ENCODE measurements at places on chromosomes 2 and 18.

- DNase-seq, result no peak
These were observed 388.6 kb upstream of the TNP1 start for GRCh38 chr2:217248312-217248935.

DNA sequence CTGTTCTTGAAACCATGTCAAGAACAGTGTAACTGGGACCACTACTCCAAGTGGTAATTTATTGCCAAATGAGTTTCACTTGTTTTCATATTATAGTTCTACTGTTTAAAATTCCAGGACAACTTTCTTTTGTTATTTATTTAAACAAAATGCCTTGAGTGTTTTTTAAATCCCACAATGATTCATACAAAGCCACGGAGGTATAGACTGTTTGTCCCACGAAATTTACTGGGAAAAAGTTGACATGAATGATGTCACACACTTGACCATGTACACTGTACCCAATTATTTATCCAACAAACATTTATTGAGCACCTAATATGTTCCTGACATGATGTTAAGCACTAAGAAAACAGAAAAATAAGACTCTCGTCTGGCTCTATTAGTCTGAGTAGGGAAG lies 243.9 kb upstream of the SIX2 start:
- DNase-seq, result no peak

DNA sequence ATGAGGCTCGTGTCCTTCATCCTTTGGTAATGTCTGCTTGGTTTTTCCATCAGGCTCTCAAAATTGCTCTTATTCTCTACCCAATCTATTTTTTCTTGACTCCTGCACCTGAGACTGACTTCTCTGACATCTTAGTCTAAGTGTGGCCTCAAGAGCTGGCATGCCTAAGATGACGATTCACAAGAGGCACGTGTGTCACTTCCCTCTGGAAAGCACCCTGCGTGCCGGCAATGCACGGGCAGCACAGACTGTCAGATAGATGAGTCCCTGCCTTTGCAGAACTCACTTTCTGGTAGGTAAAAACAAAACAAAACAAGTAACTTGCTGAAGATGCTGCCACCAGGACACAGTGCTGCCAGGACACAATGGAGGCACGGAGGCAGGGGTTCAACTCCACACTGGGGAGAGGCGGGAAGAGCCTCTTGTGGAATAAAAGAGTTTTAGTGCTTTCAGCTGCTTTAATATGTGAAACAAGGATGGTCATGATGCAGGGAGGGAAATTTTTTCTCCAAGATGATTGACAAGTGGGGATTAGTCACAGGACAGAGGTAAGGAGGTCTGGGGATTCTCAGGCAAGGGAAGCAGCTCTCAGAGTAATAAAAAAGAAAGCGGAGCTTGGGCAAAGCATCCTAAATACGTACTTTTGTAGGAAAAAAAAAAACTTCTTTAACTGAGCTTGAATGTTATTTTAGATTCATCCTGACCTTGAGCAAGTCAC lies 27.3 kb downstream of the CYB5A start:
- DNase-seq, result no peak

GRCh38 chr2:144660518-144661316 lies 140.8 kb upstream of the ZEB2 start:
- peak; percentile 57 for DNase-seq

DNA sequence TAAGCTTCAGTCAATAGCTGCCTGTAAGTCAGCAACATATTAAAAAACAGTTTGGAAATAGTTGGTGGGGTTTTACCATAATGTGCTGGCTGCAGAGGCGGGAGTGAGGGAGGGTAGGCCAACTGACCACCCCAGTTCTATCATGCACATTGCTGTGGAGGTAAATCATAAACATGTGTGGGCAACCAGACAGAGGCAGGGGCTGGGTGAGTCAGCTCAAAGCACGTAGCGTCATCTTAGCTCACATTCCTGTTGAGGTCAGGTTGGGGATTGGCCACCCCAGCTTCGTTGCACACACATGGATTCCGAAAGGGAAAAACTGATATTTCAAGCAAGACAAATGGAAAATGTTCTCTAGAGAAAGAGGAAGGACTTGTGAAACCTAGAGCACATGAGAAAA lies 19.5 kb downstream of the GPR45 start:
- peak; percentile 88 for DNase-seq

- DNase-seq, result no peak
These were observed 284.0 kb upstream of the HS6ST1 start for GRCh38 chr2:128602699-128603101.

- peak; percentile 64 for DNase-seq
These were observed 448.3 kb upstream of the SLC14A2 start for GRCh38 chr18:45166836-45167551.

DNA sequence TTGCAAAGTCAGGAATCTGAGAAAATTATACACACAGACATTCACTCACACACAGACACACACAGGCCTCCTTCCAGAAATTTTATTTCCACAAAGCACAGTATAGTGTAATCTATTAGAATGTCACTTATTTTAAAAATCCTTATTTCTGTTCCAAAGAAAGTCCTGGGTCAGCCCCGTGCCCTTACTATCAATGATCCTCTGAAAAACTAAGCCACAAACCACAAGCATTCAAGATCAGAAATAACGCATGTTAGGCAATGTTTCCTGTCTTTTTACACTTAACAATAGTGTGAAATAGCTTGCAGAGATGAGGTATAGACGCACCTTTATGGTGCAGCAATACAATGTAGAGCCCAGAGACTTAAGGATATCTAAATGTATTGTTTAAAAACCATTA lies 25.8 kb downstream of the TBC1D8 start:
- DNase-seq, result peak; percentile 63

GRCh38 chr2:196291873-196292800 lies 120.8 kb upstream of the STK17B start:
- peak; percentile 89 for DNase-seq

DNA sequence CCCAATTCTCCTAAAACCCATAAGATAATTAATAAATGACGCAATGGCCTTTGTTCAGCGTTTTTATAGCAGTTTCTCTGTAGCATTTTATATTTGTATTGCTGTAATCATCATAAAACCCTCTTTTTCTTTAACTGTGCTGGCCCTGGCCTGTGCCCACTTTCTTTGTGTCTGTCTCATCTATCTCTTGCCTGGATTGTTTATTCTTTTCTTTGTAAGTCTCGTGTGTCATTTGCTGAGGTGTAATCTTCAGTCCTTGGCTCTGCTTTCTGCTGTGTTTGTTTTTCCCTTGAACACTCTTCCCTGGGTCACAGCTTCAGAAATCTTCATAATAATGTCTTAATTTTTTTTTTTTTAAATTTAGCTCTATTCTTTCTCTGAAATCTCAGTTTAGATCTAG lies 525.8 kb upstream of the LINC00305 start:
- DNase-seq, result no peak

GRCh38 chr2:23757686-23758433 lies 169.1 kb downstream of the ATAD2B start:
- peak; percentile 89 for DNase-seq

DNA sequence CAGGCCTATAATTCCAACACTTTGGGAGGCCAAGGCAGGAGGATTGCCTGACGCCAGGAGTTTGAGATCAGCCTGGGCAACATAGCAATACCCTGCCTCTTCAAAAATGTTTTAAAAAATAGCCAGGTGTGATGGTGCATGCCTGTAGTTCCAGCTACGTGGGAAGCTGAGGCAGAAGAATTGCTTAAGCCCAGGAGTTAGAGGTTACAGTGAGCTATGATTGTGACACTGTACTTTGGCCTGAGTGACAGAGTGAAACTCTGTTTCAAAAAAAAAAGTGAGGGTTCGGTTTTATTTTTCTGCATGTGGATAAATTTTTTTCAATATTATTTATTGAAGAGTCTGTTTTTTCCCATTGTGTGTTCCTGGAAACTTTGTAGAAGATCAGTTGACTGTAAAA lies 208.1 kb downstream of the SLC4A3 start:
- no peak for DNase-seq

DNA sequence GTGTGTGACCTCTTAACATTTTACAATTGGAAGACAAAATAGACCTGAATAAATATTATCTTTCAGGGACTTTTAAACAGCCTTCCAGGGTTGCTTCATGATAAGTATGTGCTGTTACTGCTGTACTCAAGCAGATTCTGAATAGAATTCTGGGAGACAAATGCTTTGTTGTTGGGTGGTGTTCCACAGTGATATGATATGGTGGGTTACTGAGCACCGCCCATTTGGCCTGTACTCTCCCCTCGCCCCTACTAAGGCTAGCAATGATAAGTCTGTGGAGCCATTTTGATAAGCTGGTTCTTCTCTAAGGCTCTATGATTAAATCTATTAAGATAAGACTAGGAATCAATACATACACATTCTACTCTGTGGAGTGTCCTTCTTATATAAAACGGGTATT lies 89.8 kb upstream of the ITGA4 start:
- no peak for DNase-seq

DNA sequence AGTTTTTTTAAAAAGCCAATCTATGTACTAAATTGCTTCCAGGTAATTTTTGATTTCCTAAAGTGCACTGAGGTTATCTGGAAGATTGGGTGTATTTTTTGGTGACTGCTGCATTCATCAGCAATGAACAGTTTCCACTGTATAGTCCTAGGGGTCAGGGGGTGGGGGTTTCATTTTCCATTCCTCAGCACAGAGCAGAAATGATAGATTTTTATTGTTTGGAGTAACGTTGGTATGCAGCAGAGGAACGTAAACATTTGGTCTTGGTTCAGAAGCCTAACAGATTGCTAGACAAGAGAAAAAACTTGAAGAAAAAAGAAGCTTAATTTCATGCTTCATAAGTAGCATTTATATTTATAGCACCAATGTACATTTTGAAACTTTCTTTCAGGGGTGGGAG lies 54.9 kb downstream of the ZCCHC2 start:
- no peak for DNase-seq

DNA sequence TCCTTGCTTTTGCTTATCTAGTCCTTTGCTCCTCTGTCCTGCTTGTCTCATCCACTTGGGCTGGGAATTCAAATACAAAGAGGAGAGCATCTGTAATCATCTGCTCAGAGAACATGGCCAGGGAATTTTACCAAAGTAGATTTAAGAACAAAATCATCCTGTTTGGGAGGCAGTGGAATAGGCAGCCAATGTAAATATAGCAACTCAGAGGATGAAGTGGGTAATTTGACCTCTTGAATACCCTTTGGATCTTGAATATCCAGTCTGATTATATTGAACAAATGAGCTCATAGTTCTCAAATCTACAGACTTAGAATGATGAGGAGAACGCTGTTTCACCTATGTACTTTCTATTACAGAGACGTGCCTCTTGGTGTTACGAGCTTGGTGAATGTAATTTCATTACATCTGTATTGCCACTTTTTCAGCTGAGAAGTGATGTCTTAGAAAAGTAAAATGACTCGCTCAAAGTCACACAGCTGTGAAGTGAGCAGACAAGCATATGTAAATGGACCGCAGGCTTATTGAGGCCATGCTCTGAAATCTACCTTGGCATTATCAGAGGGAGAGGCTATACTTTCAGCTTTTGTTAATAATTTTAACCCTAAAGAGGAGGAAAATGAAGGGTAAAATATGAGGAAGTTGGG lies 266.3 kb downstream of the MTX2 start:
- DNase-seq, result peak; percentile 30

- DNase-seq, result peak; percentile 85
These were observed 36.5 kb downstream of the CFAP36 start for GRCh38 chr2:55555977-55556376.

GRCh38 chr2:205119136-205119535 lies 563.2 kb upstream of the NRP2 start:
- no peak for DNase-seq

GRCh38 chr2:150472511-150472899 lies 15.0 kb downstream of the RND3 start:
- peak; percentile 56 for DNase-seq

- peak; percentile 92 for DNase-seq
These were observed 111.6 kb downstream of the AGAP1 start for GRCh38 chr2:235605312-235606003.

DNA sequence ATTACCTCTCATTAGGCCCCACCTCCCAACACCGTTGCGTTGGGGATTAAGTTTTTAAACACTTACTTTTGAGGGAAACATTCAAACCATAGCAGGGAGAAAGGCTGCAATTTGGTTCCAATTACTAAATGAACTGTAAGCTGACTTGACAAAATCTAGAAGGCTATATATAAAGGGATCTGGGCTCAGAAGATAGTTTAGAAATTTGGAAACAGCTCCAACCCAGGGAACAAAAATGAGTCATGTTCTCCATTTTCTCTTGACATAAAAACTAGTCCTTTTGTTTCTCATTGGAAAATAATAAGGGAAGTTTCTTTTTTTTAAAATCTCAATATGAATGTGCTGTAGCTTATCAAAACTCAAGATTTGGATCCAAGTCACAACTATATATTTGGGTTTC lies 17.5 kb downstream of the MOGAT1 start:
- no peak for DNase-seq

DNA sequence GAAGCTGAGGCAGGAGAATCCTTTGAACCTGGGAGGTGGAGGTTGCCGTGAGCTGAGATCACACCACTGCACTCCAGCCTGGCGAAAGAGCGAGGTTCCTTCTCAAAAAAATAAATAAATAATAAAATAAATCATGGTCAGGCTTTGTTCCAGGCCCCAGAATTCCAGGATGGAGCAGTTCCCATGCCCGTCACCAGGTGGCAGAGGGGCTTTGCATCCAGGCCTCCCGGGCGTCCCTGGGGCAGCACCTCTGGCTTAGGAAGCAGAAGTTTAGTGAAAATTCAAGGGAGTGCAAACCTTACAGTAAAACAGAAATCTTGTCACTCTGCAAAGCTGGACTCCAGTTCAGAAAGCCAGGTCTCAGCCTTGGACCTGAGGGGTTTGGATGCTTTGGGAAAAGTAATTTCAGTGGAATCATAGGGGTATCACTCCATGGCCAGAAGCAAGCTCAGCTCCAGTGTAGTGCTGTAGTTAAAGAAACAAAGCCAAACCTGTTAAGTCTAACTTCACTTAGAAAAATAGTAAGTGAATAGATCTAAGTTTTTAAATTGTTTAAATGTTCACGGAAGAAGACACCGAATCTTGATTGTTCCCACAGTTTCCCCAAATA lies 512.7 kb downstream of the CMPK2 start:
- peak; percentile 55 for DNase-seq

DNA sequence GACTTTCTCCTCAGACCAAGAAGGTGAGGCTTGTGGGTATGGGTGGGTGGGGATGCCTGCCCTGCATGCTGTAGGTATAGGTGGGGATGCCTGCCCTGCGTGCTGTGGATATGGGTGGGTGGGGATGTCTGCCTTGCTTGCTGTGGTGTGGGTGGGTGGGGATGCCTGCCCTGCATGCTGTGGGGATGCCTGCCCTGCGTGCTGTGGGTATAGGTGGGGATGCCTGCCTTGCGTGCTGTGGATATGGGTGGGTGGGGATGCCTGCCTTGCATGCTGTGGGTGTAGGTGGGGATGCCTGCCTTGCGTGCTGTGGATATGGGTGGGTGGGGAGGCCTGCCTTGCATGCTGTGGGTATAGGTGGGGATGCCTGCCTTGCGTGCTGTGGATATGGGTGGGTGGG lies 278.4 kb downstream of the NEDD4L start:
- DNase-seq, result no peak

DNA sequence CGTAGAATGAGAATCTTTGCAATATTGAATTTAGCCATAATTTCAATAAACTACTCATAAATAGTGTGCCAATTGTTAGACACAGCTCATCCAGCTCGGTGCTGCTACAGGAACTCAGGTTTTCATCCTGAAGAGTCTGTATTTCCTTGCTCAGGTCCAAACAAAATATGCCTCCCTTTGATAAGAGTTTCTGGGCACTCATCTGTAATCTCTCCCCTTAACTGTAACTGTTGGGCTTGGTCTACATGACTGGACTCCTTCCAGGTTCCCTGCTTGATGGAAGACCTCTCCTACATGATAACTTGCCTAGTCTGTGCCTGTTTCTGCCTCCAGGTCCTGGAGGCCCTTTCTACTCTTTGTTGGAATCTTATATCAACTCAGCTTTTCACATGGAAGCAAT lies 57.9 kb downstream of the GCA start:
- no peak for DNase-seq

- peak; percentile 63 for DNase-seq
These were observed 65.4 kb upstream of the HNRNPA3 start for GRCh38 chr2:177147093-177147694.
